ENCODE measurements at places on chromosomes 5 and 9.

DNA sequence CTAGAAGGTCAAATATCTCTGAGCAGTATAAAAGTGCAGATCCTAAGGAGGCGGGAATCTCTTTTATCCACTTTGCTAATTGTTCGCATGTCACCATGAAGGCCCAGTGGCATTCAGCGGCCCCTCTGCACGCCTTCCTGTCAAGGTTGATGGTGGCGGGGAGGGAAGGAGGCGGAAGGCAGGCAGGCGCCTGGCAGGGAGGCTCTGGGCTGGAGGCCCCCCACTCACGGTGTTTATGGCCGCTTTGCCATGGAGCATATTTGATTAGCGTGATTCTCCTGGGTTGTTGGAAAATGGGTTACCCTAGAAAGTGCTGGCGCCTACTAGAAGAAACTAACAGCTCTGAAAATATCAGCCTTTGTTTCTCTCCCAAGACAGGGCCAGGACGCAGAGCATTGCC, 209.6 kb downstream of the FSTL4 start:
- no peak for DNase-seq

DNA sequence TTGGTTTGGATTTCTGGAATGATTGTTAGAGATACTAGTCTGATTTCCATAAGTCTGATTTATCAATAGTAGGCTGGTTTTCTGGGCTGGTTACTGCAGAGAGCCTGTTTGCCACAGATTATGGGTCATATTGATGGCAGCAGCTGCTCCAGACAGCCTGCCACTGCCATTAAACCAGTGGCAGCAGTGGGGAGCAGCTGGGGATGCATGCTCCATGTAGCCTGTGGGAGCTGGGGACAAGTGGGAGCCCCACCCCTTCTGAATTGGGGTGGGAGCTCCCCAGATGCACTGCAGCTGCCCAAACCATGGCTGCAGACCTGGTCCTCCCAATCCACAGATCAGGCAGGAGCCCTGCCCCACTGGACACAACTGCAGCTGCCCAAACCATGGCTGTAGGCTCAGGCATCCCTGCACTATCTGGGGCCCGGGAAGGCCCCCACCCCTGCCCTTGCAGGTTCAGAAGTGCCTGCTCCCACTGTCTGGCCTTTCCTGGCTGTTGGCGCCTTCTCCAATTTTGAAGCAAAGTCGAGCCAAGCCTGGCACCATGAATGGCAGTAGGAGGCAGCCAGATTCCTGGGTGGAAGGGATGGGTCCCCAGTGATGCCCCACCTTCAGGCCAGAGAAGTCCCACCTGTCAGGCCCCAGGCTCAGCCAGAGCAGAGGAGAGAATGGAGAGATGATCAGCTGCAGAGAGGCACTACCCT, 402.9 kb upstream of the TYRP1 start:
- DNase-seq: no peak

DNA sequence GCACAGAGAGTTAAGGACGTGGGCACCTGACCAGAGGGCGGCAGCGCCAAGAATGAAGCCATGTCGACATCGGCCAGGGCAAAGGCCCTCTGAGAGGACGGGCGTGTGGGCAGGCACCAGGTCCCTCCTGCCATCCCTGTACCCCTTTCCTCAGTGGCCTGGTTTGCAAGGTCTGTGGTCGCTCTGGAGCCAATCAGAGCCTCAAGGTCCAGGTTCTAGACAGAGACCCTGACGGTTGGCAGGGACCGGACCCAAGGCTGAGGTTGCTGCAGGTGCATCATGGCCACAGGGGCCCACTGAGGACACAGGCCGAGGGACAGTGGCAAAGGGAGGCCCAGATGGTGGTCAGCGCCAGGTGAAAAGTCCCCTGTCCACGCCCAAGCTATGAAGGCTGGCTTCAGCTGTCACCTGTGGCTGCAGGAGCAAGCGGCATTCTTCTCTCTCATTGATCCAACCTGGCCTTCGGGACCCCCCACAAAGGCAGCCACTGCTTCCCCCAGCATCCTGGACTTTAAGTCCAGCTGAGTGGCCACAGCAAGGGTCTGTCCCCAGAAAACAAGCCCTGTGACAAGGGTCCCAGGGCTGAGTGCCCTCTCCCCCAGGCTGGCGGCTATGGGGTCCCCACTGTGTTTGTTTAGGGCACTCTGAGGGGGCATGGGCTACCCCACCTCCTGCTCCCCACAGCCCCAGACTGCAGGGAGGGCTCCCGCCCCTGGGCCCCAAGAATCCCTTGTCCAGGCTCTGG, 48.9 kb downstream of the VAV2 start:
- DNase-seq: no peak

GRCh38 chr9:70355801-70356200, 58.7 kb downstream of the KLF9 start:
- DNase-seq: no peak

DNA sequence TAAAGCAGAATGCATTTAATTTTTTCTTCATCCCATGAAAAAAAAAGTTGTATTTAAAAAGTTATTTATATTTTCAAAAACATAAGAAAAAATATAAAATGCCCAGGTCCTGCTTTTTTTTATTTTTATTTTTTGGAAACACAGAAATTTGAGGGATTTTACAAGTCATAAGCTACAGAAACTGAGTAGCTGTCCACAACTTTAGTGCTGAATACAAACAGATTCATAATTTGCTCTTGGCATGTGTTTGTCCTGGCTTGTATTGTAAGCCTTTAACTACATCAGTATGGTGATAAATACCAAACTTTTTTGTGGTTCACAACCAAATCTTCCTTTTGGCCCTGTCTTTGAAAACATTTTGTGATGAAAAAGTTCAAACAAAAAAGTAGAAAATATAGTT, 7.5 kb upstream of the PLCXD3 start:
- DNase-seq: no peak

GRCh38 chr9:114034661-114035062, 43.4 kb downstream of the AMBP start:
- no peak for DNase-seq

DNA sequence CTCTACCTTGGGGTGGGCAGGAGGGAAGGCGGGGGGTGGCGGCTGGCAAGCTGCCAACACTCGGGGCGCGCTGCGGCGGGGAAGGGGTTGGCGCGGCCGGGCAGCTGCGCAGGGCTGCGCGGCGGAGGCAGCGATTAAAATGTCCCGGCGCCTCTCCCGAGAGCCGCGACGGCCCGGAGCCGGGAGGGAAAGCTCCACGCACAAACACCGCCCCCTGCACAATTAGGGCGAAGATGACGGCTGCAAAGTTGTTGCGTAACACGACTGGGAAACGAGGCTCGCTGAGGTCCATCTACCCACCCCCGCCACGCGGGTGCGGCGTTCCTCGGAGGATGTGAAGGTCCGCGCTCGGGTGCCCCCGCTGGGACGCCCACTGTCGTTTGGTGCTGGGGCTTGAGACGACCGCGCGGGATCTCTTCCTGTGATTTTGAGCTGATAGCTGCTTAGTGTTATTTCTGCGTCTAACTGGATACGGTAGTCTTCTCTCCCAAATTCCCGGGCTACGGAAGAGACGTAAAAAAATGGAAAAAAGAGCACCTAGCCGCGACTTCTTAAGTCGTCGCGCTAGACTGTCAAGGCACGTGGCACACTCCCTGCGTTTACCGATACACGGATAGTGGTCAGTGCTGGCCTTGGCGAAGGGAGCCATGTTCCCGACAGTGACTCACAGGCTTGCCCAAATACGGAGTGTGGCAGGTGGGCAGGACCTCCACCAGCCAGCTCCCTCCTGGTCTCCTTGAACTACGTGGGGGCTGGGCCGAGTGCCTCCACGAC, 958 bp upstream of the NFIL3 start:
- DNase-seq: peak; percentile 80

- no peak for DNase-seq
Observed at GRCh38 chr5:147193123-147193522, 41.7 kb upstream of the STK32A start.

DNA sequence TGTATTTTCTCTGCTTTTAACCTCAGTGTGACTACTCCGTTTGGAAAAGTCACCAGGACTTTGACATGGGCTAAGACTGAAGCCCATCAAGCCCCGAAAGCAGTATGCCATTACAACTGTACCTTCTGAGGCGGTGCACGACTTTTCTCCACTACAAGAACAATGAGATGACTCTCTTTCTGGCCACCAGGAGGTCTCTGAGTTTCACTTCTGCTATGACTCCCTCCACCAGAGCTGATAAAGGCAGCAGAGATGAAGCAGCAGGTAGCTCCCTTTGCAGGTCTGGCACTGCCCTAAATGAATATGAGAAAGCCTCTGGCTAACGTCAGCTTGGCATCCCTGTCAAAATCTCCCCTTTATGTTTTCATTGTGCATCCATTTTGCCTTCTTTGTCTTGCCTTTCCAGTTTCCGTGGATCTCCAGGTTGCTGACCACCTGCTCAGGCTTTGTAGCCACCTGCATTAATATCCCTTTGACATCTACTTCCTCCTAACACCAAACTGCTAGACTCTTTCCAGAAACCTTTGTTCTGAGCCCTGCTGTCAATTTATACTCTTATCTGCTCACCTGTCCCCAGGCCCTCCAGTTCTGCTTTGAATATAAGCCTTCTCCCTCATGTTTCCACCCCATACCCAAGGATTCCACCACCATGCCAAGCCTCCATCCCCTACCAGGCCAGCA, 221.7 kb downstream of the ZNF608 start:
- DNase-seq: peak; percentile 36

- DNase-seq: no peak
Observed at GRCh38 chr5:124895236-124895635, 148.8 kb upstream of the ZNF608 start.

DNA sequence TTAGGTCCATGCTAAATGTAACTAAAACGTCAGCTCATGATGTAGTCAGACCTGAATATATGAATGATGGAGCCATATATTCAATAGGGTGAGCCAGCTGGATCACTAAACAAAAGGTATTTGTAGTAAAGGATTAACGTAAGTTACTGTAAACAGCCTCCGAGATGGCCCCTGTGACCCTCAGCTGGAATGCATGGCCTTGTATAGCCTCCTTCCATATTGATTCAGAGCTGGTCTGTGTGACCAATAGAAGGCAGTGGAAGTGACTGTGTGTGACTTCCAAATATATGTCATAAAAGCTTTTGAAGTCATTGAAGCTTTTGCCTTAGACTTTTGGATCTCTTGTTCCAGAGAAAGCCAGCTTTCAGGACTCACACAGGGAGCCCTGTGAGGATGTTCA, 154.4 kb upstream of the CHD1 start:
- no peak for DNase-seq

- no peak for DNase-seq
Observed at GRCh38 chr5:42390115-42390514, 33.1 kb upstream of the GHR start.

DNA sequence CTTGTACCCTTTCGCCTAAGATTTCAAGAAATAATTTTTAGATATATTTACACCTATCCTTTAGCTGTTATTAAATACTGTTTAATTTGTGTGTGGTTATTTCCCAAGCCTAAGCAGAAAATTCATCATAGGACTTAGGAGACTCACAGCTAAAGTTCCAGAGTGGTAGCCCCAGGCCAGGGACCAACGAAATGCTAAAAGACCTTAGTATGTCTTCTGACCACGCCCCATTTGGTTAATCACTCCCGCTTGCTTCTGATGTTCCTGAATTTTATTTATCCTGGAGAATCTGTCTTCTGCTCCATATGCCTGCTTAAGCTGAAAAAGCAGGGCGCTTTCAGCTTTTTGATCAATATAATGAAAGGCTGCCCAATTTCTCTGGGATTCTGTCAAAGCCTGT, 18.7 kb upstream of the SEMA6A start:
- DNase-seq: no peak

DNA sequence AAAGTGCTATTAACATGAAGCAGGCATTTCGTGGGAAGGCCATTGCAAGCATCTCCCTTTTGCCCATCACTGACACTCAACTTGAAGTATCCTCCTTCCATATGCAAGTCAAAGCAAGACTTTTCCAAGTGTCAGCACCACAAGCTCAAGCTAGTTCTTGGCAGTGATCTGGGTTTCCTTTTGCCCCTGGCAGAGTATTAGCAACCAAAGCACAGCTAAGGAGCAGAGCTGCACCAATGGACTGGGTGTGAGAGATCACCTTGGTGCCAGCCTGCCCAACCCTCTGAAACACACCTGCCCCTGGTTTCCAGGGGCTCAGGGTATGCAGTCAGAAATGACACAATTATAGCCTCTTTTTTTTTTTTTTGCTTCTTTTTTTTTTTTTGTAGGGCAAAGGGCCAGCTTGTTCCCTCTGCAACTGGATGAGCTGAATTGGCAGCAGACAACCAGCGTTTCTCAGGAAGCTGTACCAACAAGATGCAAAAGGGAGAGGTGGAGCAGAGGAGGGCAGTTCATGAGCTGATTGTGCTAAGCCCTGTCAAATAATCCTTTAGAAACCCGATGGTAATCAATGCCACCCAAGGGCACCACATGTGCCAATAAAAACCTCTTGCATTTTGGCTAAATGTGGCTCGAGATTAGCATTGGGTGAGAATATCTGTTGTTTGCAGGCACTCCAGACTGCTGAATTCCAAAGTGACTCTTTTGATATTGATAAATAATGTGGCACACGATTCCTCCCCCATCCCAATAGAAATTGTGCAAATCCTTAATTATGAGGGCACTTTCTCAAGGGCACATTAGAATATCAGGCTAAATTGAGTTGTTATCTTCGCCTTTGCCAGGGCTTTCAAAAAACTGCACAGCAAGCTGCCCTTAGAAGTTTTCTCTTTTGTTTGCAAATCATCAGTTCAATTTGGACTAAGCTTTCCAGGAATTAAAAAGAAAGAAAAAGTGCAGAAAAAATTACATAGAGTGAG, 192.4 kb downstream of the GAS1 start:
- no peak for DNase-seq

DNA sequence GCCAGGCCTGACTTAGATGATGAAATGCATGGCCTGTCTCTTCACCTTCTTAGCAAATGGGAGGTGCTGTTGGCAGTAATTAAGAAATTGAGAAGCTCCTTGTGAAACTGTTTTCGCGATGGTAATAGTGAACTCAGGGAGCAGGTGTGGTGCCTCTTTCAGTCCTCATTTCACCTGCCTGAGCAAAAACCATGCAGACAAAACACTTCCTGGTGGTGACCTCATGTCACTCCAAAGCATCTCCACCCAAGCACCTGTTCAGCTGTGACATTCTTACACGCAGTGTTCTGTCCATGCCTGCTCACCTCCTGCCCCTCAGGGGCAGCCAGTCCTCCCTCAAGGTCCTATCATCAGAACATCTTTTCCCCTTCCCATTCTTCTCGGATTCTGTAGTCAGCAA, 146.5 kb downstream of the CD180 start:
- no peak for DNase-seq

GRCh38 chr9:78130004-78130403, 98.4 kb upstream of the GNAQ start:
- DNase-seq: no peak

- no peak for DNase-seq
Observed at GRCh38 chr9:38010918-38011704, 57.9 kb downstream of the SHB start.

GRCh38 chr5:172834415-172835289, 601 bp downstream of the ERGIC1 start:
- DNase-seq: no peak

- DNase-seq: no peak
Observed at GRCh38 chr5:175582697-175583096, 75.2 kb upstream of the HRH2 start.

GRCh38 chr9:106922026-106922425, 59.1 kb downstream of the ZNF462 start:
- DNase-seq: no peak

- DNase-seq: no peak
Observed at GRCh38 chr5:113246361-113246870, 188.4 kb downstream of the TSSK1B start.

Data from CD4-positive, alpha-beta T cell treated with Interferon alpha-2 for 1 hour (primary cell).